Retinal pigment epithelial cell (primary cell): ENCODE measurements at places on chromosomes 7 and 10.
A peak's percentile ranks its signal among the peaks of the same experiment; 100 is the strongest.

DNA sequence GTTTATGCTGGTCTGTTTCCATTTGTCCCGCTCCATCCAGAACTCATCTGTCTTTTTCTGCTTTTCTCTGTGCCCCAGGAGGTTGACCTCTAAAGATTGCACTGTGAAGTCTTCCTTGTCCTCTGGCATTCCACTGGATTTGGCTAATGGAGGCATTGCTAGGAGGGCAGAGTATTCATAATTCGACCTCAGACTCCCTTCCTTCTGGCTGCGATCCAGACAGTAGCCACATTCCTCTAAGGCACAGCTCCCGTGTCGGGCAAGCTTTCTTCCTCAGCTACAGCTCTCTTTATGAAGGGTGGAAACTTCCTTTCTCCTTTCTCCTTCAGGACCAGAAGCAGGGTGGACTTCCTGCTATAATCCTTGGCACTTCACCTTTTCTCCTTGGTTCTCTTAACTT is 175.9 kb downstream of the BAMBI start:
- peak; percentile 55 for DNase-seq

- DNase-seq = no peak
These were observed 17.9 kb downstream of the SGPL1 start for GRCh38 chr10:70833601-70834000.

DNA sequence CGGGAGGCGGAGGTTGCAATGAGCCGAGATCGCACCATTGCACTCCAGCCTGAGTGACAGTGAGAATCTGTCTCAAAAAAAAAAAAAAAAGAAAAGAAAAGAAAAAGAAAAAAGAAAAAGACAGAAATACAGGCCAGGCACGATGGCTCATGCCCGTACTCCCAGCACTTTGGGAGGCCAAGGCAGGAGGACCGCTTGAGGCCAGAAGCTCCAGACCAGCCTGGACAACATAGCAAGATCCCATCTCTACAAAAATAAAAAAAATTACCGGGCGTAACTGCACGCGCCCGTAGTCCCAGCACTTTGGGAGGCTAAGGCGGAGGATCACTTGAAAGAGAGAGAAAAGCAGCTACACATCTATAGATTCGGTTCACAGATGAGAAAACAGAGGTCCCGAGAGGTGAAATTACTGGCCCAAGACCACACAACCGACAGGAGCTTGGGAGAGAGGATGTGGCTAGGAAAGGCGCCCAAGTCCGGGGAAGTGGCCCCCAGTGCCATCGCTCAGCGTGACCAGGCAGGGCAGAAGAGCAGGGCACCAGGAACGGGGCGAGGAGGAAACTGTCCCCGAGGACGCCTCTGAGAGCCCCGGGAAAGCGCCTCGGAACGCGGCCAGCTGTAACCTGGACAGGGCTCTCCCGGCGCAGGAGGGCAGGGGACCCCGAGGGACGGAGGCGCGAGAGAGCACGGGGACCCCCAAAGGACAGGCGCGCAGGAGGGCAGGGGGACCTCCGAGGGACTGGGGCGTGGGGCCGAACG is 612 bp downstream of the SNX8 start:
- DNase-seq = no peak

- no peak for DNase-seq
These were observed 57.2 kb downstream of the PAX2 start for GRCh38 chr10:100802607-100803006.

GRCh38 chr7:126783613-126784012 is 469.1 kb downstream of the GRM8 start:
- DNase-seq = no peak

- DNase-seq = no peak
These were observed 14.2 kb downstream of the SLC37A3 start for GRCh38 chr7:140383954-140384713.

DNA sequence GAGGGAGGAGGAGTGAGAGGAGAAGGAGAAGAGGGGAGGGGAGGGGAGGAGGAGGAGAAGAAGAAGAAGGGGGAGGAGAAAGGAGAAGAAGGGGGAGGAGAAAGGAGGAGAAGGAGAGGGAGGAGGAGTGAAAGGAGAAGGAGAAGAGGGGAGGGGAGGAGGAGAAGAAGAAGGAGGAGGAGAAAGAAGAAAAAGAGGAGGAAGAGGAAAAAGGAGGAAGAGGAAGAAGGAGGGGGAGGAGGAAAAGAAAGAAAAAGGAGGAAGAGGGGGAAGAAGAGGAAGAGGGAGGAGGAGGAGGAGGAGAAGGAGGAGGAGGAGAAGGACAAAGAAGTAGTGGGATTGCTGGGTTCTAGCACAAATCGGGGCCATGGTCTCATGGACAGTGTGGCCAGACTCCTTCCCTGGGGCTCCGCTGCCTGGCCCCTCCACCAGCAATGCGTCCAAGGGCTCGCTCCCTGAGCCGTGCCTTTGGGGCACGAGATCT is 4.2 kb upstream of the MAFK start:
- no peak for DNase-seq

DNA sequence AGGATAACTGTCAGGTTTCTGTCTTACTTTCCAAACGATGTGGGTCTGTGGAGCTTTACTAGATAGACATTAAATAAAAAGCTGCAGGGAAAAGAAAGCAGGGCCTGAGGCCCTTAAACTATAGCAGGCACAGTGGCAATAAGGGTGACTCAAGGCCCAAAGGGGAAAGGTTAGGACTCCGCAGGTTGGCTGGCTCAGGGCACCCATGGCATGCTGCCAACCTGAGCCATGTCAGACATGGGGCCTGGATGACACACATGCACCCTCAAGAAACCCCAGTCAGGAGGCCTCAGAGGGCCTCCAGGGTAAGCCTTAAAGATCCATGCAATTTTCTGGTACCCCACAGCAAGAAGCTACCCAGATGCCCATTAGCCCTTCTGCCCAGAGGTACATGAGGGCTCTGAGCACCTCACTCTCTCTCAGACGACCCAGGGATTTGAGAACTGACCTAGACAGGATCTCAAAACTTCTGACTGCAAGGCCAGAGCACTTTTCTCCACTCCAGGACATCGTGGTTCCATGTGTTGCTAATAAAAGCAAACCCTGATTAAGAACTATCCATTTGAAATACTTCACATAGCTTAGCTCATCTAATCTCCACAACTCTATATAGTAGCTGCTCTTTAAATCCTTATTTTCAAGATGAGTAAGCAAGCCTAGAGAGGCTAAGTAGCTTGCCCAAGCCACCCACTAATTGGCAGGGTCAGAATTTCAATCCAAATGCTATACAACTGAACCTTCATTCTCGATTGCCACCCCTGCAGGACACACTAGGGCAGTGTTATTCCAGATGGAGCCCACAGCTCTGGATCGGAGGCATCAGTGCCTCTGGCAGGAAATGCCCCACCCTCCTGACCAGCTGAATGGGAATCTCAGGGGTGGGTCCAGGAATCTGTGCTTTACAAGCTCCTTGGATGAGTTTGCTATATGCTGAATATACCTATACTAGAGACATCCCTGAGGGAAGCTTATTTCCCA is 132.5 kb upstream of the EFCAB10 start:
- DNase-seq = no peak

- DNase-seq = no peak
These were observed 131.9 kb downstream of the SDK1 start for GRCh38 chr7:3432911-3433310.

GRCh38 chr7:155882596-155882995 is 70.3 kb upstream of the SHH start:
- no peak for DNase-seq

DNA sequence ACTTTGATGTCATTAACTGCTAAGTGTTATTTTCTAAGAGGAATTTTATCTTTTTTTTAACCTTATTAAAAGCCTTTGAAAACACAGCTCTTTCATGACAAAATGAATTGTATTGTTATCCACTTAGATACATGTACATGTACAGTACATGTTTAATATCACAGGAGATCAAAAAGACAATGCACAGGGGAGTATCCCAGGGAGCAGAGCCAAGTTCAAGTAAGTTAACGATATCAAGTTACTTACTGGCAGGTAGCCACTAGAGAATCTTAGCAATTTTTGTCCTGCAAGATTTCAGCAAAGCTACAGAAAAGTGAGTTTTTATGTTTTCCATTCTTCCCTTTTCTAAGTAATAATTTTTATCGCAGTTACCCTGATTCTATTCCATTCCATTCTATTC is 33.9 kb upstream of the ARL4A start:
- no peak for DNase-seq

DNA sequence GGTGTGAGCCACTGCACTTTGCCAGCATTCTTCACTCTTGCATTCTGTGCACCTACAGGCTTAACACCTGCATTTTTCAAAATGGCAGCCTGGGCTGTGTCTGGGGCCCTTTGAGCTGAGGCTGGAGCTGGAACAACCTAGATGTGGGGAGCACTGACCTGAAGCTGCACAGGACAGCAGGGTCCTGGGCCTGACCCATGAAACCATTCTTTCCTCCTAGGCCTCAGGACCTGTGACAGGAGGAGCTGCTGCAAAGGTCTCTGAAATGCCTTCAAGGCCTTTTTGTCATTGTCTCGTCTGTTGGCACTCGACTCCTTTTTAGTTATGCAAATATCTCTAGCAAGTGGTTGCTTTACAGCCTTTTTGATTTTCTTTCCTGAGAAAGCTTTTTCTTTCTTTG is 82.3 kb downstream of the INPP5A start:
- DNase-seq = no peak

- DNase-seq = no peak
These were observed 441.3 kb upstream of the MKI67 start for GRCh38 chr10:128567551-128567950.

DNA sequence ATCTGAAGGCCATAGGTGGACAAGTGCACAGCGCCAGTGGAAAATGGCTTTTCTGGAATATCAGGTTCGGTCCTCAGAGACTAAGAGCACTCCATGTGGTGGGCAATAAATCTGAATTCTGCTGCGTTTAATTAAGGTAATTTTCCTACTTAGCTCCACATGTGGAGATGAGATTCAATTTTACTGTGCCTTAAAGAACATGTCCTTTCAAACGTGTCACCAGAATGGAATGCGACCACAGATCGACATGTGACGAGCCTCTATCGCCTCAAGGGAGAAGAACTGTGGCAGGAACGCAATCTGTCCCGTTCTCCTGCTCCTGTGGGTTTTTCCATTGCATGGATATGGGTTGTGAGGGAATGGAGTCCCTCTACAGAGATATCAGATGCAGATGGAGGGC is 205.3 kb upstream of the ZNF32 start:
- no peak for DNase-seq

GRCh38 chr10:84329196-84329611 is 815 bp downstream of the CCSER2 start:
- DNase-seq = no peak

DNA sequence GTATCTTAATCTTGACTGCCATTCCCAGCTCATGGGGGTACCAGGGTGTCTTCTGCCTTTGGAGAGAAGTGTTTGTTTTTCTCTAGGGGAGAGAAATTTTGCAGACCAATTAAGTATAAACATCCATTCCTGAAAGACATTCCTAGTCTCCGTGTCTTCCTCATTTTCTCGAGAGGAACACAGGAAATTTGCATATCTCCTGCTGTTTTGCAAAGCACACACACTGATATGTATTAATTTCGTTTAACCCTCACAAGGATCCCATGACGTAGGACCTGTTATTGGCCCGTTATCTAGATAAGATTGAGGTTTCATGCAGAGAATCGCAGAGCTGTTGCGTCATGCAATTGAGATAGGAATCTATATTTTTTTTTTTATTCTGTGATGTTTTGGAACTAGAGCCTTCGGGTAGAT is 944 bp downstream of the RHBDD2 start:
- no peak for DNase-seq

GRCh38 chr7:141979568-141979967 is 6.0 kb upstream of the TAS2R38 start:
- DNase-seq = no peak

DNA sequence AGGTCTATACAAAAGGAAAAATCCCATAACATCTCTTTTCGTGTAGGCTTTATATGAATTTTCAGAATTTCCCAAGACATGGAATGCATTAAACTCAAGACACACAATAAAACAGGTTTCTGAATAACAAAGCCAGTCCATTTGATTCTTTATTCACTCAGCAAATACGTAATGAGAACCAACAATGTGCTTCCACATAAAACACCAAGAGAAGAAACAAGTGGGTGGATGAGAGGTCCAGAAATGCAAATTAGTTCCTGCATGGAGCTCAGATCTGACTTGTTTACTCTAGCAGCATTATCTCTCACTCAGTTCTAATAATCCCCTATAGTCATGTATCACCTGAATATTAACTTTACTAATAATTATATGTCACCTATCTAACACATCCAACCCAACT is 249.5 kb downstream of the LRRTM3 start:
- DNase-seq = no peak

DNA sequence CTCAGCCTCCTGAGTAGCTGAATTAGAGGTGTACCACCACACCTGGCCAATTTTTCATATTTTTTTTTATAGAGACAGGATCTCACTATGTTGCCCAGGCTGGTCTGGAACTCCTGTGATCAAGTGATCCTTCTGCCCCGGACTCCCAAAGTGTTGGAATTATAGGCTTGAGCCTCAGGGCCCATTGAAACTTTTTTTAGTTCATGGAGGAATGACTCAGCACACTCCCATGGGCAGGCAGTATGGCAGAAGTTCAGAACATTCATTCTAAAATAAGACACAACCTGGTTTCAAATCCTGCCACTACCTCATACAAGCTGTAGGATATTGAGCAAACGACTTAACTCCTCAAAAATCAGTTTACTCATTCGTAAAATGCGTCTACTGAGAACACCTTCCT is 320.4 kb upstream of the SP8 start:
- DNase-seq = no peak

- DNase-seq = no peak
These were observed 22.2 kb downstream of the PITRM1 start for GRCh38 chr10:3150366-3150765.

GRCh38 chr10:49058463-49059255 is 56.7 kb downstream of the VSTM4 start:
- no peak for DNase-seq

DNA sequence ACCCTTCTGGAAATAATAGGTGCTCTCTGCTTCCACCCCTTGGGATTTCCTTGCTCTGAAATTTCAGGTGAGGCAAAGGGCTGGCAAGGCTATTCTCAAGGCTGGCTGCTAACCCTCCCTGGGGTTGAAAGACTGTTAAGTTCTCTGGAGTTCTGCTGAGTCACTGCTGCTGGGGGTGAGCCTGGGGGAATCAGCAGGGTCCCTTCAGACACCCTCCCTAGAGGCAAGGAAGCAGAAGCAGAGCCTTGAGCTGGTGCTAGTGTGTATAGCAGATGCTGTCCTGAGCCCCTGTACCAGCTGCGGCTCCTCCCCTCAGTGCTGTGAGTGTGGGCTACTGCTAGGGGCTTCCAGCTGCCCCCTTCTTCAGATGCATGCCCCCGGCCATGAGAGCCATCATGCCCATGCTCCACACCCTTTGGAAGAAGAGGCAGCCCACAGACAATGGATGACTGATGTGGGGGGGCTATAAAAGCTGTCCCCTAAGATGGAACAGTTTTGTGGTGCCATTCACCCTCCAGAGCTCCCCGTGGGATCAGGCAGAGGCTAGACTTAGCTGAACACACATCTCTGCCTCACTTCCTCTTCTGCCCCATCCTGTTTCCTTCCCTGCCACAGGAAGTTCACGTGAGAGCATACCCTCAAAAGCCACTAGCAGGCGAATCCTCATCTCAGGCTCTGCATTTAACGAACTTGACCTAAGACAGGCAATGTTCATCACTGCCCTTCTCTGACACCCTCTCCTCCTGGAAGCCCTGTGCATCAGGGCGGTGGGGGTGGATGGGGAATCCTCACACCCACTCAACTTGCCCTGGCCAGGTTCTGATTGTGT is 91.8 kb downstream of the SH3PXD2A start:
- no peak for DNase-seq

GRCh38 chr7:146922782-146923181 is 806.2 kb downstream of the CNTNAP2 start:
- peak; percentile 57 for DNase-seq
